ENCODE measurements at places on chromosomes 12 and 14.
A peak's percentile ranks its signal among the peaks of the same experiment; 100 is the strongest.

GRCh38 chr14:21498540-21499526 is 12.3 kb downstream of the METTL3 start:
- peak; percentile 17 for DNase-seq

DNA sequence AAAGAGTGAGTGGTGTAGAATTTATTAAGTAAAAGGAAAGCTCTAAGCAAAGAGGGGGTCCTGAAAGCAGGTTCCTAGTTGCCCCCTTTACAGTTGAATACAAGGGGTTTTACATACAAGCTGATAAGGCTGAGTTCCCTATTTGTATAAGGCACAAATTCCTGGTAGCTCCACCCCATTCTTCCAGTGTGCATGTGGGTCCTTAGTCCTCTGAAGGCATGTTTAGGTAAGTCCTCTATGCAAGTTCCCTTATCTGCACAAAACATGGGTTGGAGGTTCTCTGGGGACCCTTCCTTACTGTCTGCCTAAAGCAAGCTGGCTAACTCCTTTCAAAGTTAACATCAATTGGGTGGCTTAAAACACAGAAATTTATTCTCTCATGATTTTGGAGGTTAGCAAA is 2.9 kb upstream of the FAR2 start:
- no peak for DNase-seq

GRCh38 chr12:9372202-9372601 is 164.0 kb upstream of the PZP start:
- DNase-seq: no peak

DNA sequence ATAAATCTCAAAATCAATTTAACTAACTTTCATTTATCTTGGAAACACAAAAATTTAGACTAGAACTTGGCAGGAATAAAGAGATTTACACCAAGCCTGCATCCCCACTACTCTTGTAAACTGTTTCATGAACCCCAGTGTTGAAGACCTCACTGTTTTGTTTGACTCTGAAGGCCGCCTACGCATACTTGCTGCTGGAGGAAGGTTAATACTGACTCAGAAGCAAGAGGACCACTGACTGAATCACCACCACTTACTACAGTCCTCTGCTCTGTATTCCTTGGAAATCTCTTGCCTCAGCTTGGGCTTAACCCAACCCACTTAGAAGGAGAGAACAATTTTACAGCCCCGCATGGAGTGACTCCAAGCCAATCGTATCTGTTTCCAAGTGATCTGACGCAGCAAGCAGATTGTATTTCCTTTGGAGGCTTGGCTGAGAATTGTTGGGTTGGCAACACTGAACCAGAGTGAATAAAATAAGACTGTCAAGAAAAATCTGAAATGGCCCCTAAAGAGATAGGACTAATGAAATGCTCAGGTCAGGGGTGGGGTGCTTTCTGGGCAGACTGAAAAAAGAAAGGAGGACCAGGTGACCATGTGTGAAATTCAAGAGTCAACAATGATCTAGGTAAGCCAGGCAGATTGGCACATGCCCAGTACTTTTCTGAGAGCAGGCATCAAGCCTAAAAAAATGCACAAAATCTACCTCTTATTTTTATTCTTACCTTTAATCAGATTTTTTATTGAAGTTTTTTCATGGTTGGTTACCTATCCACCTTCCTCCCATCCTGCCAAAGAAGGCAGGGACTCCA is 248.6 kb downstream of the ZFP36L1 start:
- DNase-seq: peak; percentile 94

- DNase-seq: no peak
Observed at GRCh38 chr14:72646861-72647528, 246.9 kb downstream of the DPF3 start.

- peak; percentile 27 for DNase-seq
Observed at GRCh38 chr14:98375566-98375965, 896.4 kb downstream of the BCL11B start.

GRCh38 chr12:27615331-27615891 is 80.8 kb upstream of the REP15 start:
- DNase-seq: no peak

DNA sequence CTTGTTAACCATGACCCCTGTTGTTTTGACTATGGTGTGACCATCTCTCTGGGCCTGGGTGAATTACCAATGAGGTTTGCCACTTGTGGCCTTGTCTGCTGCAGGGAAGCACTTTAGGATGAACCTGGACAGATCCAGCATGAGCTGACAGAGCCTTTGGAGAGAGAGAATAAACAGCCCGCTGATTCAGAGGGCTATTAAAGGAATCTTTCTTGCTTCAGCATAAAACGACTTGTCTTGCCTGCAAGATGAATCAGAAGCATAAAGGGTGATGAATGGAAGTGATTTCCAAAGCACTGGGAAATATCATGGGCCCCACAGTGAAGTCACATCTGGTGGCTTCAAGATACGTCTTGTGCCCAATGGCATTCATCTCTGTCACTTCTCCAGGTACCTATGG is 69.0 kb upstream of the WSCD2 start:
- no peak for DNase-seq

- peak; percentile 86 for DNase-seq
Observed at GRCh38 chr12:7129872-7130691, at the start of gene CLSTN3. TSS of gene CLSTN3 (plus strand) at chr12:7130371. CDS start at chr12:7130649, 278 bp downstream.

- no peak for DNase-seq
Observed at GRCh38 chr12:68667896-68668295, 18.9 kb upstream of the NUP107 start.

- no peak for DNase-seq
Observed at GRCh38 chr12:93587611-93588010, 15.1 kb downstream of the SOCS2 start.

DNA sequence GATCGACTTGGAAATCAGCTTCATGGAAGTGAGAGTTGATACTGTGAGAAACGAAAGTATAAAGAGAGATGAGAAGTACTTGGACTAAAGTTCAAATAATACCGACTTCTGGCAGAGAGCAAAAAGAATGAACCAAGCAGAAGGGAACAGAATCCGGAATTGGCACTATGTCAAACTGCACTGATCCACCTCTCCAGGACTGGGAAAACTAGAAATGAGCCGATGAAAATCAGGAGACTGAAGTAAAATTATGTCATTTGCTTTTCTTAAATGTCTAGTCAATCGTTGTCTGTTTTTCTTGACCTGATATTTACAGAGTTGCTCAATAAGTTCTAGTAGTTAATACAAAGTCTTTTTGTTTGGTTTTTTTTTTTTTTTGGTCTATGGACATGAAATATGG is 163.0 kb upstream of the FOXG1 start:
- no peak for DNase-seq

- DNase-seq: no peak
Observed at GRCh38 chr12:53956251-53956887, 1.7 kb downstream of the HOXC12 start.

DNA sequence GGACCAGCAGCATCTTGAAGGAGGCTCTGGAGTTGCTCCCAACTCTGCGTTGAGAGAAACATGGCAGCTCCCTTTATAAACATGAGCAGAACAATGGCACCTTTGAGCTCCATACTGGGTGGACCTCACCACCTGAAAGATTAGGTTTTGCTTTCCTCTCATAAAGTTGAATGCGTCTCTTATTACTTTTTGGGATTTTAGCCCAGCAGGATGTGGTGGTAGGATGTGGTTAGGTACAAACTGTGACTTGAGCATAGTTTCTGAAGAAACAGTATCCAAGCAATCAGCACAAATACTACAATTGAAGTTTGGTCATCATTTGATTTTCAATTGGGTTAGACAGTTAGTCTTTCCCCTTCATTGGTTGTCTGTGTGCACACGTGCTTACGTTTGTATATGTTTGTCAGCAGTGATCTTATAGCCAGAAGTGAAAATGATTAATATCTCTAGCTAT is at the start of gene PRR4:
Gene PRR4, minus strand, starts transcription at position 51 of the 454 bp plus-strand sequence. Its CDS starts 38 bp downstream, at position 13.
- DNase-seq: no peak

- DNase-seq: no peak
Observed at GRCh38 chr14:54589843-54590242, 22.9 kb downstream of the SAMD4A start.

DNA sequence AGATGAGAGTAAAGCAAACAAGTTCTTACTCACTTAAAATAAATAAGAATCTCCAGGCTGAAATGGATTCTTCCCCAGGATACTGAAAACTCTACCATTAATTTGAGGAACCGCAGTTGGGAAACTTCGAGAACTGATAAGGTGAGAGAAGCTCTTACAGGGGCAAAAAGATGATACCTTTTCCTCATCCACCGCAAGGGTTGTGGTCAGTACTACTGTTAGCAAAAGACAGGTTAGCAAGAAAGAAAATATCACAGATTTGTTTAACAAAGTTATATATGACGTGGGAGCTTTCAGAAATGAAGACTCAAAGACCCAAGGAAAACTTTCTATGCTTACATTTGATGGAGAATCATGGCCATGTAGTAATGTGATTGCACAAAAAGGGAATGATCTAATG is 441.6 kb downstream of the PCNX1 start:
- DNase-seq: no peak

GRCh38 chr12:31560516-31560915 is 30.4 kb downstream of the DENND5B start:
- no peak for DNase-seq

- DNase-seq: no peak
Observed at GRCh38 chr12:1692895-1693610, 2.2 kb downstream of the ADIPOR2 start.

- DNase-seq: peak; percentile 39
Observed at GRCh38 chr14:54567639-54568561, 972 bp downstream of the SAMD4A start.

GRCh38 chr12:127396734-127397133 is 870.2 kb upstream of the TMEM132C start:
- DNase-seq: no peak

- peak; percentile 46 for DNase-seq
Observed at GRCh38 chr12:20434996-20435395, 66.7 kb downstream of the PDE3A start.

DNA sequence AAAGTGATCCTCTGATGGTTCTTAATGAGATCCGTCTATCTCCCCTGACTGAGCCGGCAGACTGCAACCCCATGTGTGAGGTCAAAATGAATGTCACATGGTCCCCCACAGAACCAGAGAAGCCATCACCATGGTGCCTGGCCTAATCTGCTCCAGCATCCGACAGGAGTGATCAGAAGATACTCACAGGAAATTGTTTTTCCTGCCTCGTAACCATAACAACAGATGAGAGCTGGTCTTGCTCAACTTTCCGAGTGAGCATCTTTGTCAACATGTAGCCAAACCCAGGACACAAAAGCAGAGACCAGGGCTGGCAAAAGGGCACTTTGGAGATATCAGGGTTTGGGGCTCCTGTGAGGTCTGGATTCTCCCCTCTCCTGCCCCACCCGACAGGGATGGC is 72.1 kb upstream of the C14orf180 start:
- DNase-seq: no peak

DNA sequence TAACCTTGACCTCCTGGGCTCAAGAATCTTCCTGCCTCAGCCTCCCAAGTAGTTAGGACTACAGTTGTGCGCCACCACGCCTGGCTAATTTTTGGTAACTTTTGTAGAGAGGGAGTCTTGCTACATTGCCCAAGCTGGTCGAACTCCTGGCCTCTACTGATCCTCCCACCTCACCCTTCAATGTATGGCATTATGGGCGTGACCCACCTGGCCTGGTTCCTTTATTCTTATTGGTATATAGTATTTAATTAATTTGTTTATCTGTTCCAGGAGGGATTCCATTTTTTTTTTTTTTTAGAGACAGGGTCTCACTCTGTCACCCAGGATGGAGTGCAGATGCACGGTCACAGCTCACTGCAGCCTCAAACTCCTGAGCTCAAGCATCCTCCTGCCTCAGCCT is 40.9 kb upstream of the EAPP start:
- DNase-seq: no peak

GRCh38 chr14:100844082-100844408 is 18.1 kb downstream of the MEG3 start:
- DNase-seq: no peak

DNA sequence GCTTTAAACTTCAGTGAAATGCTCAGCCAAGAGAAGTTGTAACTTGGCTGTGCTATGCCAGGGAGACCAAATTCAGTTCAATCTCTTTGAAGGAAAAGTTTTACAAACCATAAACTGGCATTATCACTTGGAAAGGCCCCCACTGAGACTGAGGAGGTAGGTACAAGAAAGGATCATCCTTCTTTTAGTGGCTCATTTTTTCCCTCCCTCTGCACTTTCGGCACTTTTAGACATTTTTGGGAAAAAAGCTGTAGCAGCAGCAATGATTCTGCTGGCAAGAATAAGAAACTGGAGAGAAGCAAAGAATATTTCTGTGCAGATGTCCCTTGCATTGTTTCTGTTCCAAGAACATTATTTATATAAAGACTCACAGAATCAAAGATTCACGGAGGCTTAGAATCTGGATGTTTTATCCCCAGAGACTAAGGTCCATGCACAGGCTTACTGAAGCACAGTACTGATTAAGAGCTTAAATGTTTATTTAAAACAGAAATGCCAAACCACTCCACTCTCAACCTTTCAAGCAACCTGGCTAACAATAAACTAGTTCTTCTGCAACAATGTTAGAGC is 12.3 kb downstream of the ZC2HC1C start:
- DNase-seq: peak; percentile 46

- peak; percentile 82 for DNase-seq
Observed at GRCh38 chr12:127810041-127810440, 456.9 kb upstream of the TMEM132C start.

DNA sequence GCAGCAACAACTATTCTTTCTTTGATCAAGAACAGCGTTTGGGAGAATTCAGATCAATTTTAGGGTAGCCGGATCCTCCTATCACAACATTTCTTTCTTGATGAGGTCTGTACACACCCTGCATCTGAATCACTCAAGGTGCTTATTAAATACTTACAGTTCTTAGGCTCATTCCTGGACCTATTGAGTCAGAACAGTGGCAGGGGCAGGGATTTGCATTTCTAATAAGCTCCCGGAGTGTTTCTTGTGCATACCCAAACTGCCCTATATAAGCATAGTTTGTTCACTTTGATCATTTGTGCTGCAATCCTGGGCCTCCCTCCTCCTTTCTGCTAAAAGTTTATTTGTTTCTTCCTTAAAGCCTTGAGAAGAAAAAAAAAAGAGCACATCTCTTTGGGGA is 80.5 kb upstream of the RPH3A start:
- DNase-seq: no peak

- no peak for DNase-seq
Observed at GRCh38 chr12:26696613-26697092, 136.3 kb downstream of the ITPR2 start.

DNA sequence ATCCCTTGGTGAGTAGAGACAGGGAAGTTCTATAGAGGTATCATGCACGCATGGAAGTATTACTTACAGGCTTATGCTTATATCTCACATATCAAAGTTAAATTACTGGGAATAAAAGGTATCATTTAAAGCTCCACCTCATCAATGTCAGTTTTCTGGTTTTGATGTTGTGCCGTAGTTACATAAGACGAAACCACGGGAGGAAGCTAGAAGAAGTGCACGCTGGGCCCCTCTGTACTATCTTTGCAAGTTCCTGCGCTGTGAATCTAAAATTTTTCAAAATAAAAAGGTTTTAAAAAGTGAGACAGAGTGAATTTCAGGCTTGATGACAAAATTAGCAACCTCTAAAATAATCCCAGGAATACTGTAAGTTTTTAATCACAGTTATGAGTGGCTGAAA is 198.1 kb downstream of the ANO2 start:
- DNase-seq: no peak

DNA sequence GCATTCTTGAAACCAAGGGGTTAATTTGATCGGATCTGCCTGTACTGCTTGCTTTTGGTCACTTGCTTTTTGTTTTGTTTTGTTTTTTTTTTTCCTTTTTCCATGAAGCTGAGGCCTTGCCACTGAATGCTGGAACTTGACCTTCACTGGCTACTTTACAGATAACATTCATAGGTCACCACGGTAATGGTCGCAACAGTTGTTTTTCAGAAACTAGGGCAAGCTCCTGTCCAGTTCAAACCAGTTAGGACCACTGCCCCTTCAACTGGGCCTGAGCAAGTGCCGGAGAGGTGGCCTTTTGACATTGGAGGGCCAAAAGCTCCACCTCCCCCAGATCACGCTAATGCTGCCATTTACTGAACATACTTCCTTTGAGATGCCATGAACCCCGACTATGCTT is 147.6 kb downstream of the FOXN3 start:
- no peak for DNase-seq
